Neuronal stem cell (in vitro differentiated cells): ENCODE measurements at places on chromosomes 2 and 18.

GRCh38 chr2:181697571-181697970 is 17.3 kb upstream of the NEUROD1 start:
- no peaks in the 10 kb centered on the region for H3K36me3 ChIP-seq
- DNase-seq, result no peak
- no peak overlapping the region for H3K27ac ChIP-seq
- peaks cover 50% of the 10 kb centered on the region for H3K27me3 ChIP-seq
- peaks cover 5% of the 10 kb centered on the region for H3K4me1 ChIP-seq
- H3K4me3 ChIP-seq, result no peak overlapping the region

GRCh38 chr2:58401936-58402335 is 160.8 kb upstream of the FANCL start:
- no peaks in the 10 kb centered on the region for H3K27me3 ChIP-seq
- DNase-seq, result no peak
- no peaks in the 10 kb centered on the region for H3K4me1 ChIP-seq
- no peak overlapping the region for H3K4me3 ChIP-seq

- H3K4me1 ChIP-seq, result no peaks in the 10 kb centered on the region
- no peaks in the 10 kb centered on the region for H3K36me3 ChIP-seq
- no peak for DNase-seq
- H3K27me3 ChIP-seq, result no peaks in the 10 kb centered on the region
- no peak overlapping the region for H3K4me3 ChIP-seq
- H3K27ac ChIP-seq, result no peak overlapping the region
Observed at GRCh38 chr2:108906403-108907077, 82.5 kb downstream of the EDAR start.

DNA sequence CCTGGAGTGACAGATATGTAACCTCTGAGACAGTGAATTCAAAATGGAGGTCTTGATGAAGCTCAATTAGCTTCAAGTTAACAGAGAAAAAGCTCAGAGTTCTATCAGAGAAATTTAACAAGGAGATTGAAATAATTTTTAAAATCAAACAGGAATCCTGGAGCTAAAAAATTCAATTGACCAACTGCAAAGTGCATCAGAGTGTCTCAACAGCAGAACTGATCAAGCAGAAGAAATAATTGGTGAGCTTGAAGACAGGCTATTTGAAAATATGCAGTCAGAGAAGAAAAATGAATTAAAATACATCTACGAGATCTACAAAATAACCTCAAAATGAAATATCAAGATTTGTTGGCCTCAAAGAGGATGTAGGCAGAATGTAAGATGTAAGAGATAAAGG is 30.4 kb upstream of the BMP10 start:
- no peaks in the 10 kb centered on the region for H3K4me1 ChIP-seq
- no peak for DNase-seq
- H3K27ac ChIP-seq, result no peak overlapping the region
- H3K27me3 ChIP-seq, result no peaks in the 10 kb centered on the region
- no peak overlapping the region for H3K4me3 ChIP-seq
- no peaks in the 10 kb centered on the region for H3K36me3 ChIP-seq

GRCh38 chr2:85231468-85231805 is 96.4 kb downstream of the TGOLN2 start:
- H3K4me1 ChIP-seq, result peaks cover 37% of the 10 kb centered on the region
- H3K27ac ChIP-seq, result no peak overlapping the region
- H3K27me3 ChIP-seq, result no peaks in the 10 kb centered on the region
- no peaks in the 10 kb centered on the region for H3K36me3 ChIP-seq

- no peak overlapping the region for H3K27ac ChIP-seq
- no peaks in the 10 kb centered on the region for H3K36me3 ChIP-seq
- peaks cover 18% of the 10 kb centered on the region for H3K27me3 ChIP-seq
- H3K4me1 ChIP-seq, result no peaks in the 10 kb centered on the region
Observed at GRCh38 chr2:239553376-239554000, 152.7 kb upstream of the HDAC4 start.

DNA sequence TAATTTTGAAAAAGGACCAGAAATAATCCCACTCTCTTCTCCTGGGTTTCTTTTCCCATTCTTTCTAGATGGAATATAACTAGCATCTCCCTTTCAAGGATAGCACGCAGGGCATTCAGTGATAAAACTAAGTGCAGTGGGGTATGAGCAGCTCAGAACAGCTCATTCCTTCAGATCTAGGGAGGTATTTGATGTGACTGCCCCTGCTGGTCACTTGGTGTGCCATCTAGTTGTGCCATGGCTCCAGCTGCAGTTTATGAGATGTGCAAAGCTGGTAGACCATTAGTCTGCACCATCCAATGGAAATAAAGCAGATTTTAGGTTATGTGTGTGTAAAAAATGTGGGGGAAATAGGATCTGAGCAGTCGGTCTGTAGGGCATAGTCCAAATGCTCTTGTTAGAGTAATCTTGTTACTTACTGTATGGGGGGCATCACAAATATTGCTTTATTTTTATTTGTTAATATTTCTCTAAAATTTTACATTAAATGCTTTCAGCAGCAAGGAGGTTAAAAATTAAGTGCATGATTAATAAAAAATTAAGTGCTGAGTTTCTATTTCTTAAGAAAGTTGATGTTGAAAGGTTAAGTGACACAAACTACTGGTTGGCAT is 38.9 kb downstream of the CTAGE1 start:
- H3K27me3 ChIP-seq, result no peaks in the 10 kb centered on the region
- H3K27ac ChIP-seq, result no peak overlapping the region
- H3K4me1 ChIP-seq, result no peaks in the 10 kb centered on the region
- no peaks in the 10 kb centered on the region for H3K36me3 ChIP-seq
- no peak overlapping the region for H3K4me3 ChIP-seq

DNA sequence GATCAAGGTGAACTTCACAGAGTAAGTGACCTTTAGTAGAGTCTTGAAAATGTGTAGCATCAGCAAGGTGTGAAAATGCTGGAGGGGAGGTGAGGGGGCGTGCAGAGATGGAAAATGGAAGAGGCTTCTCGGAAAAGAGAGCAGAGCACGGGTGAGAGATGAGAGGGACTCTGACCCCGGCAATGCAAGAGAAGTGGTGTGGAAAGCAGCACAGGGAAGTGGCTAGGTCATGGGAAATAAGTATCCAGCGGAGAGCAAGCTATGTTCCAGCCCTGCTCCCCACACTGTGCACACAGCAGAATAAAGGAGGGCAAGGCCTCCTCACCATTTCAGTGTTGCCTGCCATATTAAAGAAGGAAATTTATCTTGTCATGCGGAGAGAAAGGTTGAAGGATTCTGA is 241.7 kb upstream of the DOK6 start:
- no peaks in the 10 kb centered on the region for H3K27me3 ChIP-seq
- H3K4me1 ChIP-seq, result peaks cover 3% of the 10 kb centered on the region
- no peak for DNase-seq

DNA sequence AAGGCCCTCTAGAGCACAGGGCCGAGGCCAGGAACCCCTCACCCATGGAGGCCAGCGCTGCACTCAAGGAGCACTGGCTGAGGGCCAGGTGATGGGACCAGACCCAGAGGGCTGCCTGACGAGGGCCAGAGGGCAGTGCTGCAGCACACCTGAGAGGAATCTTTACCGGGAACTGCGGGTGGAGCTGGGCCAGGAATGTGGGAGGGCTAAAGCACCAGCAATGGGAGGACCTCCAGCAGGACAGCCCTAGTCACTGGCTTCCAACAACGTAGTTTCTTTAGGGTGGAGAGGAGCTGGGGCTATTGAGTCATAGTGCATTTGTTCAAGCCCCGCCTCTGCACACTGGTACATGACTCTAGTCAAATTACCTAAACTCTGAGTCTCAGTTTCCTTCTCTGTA is 143.4 kb downstream of the TMEM17 start:
- H3K4me3 ChIP-seq, result no peak overlapping the region
- DNase-seq, result no peak
- peaks cover 3% of the 10 kb centered on the region for H3K4me1 ChIP-seq
- no peaks in the 10 kb centered on the region for H3K27me3 ChIP-seq
- no peaks in the 10 kb centered on the region for H3K36me3 ChIP-seq

DNA sequence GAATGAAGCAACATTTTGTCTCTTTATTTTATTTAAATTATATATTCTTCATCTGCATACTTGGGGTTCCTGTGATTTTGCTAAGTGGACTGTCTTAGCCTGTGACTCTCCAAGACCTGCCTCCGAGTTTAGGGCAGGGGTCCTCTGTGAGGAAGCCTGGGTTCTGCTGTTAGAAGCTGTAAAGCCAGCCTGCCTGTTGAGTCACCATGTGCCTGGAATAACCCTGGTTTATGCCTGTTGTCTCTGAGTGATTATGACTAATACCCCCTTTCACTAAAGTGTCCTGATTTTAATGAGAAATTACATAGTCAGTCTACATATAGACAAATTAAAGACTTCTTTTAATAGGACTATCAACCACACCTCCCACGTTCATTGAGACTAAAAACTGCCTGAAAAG is 369.1 kb downstream of the ZNF521 start:
- H3K36me3 ChIP-seq, result no peaks in the 10 kb centered on the region
- no peak for DNase-seq
- no peaks in the 10 kb centered on the region for H3K27me3 ChIP-seq
- peaks cover 41% of the 10 kb centered on the region for H3K4me1 ChIP-seq

DNA sequence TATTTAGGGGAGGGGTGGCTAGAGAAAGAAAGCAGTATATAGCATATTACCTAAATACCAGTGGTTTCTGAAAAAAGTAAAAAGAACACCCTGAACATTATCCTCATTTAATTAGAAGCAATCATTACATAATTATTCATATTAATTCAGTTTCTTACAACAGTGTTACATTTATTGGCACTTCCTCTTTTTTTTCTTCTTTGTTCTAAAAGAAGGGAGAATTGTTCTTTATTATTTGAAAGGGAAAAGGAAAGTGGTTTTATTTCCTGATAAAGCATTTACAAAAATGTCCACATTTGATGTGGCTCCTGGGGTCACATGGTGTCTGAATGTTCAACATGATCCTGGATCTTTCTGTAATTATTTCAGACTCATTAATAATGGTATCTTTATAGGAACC is 254.9 kb upstream of the ZEB2 start:
- no peaks in the 10 kb centered on the region for H3K27me3 ChIP-seq
- H3K27ac ChIP-seq, result no peak overlapping the region
- no peak for DNase-seq
- H3K4me1 ChIP-seq, result no peaks in the 10 kb centered on the region

- no peak for DNase-seq
- H3K27me3 ChIP-seq, result no peaks in the 10 kb centered on the region
- H3K27ac ChIP-seq, result no peak overlapping the region
- no peaks in the 10 kb centered on the region for H3K4me1 ChIP-seq
- no peaks in the 10 kb centered on the region for H3K36me3 ChIP-seq
Observed at GRCh38 chr2:71646028-71646427, 192.7 kb downstream of the DYSF start.

DNA sequence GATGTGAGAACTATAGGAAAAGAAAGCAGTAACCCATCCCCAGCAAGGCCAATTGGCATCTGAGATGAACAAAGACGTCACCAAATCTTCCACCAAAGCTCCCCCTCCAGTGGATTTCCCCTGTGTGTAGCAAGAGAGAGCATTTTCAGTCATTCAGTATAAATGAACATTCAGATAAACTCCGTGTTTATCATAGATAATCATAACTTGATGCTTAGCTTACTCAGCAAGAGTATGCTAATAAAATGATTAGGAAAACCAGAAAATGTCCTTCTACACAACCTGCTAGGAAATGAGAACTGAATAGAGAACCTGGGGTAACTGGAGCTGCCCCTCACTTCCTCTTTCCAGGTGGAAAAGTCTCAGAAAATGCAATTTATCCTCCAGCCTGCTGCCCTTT is 198.0 kb upstream of the CCDC150 start:
- DNase-seq, result no peak
- H3K27me3 ChIP-seq, result no peaks in the 10 kb centered on the region
- H3K36me3 ChIP-seq, result no peaks in the 10 kb centered on the region
- no peak overlapping the region for H3K4me3 ChIP-seq
- H3K4me1 ChIP-seq, result no peaks in the 10 kb centered on the region
- no peak overlapping the region for H3K27ac ChIP-seq

DNA sequence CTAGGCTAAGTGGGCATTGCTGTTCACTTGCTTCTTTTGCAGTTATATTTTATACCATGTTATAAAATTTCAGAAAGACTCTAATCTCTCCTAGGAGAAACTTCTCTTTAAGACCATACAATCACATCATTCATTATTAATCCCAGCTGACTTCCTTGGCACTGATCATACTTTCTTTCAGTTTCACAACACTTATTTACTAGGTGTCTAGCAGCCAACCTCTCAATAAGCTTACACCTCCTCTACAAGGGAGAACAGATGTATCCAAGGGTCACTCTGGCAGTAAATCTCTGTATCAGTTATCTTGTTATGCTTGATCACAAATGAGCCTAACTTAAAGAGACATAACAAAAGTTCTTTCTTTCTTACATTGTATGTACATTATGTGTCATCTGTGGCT is 69.8 kb upstream of the EPB41L5 start:
- DNase-seq, result no peak
- H3K4me1 ChIP-seq, result no peaks in the 10 kb centered on the region
- no peaks in the 10 kb centered on the region for H3K27me3 ChIP-seq
- H3K4me3 ChIP-seq, result no peak overlapping the region
- peaks cover 35% of the 10 kb centered on the region for H3K36me3 ChIP-seq

DNA sequence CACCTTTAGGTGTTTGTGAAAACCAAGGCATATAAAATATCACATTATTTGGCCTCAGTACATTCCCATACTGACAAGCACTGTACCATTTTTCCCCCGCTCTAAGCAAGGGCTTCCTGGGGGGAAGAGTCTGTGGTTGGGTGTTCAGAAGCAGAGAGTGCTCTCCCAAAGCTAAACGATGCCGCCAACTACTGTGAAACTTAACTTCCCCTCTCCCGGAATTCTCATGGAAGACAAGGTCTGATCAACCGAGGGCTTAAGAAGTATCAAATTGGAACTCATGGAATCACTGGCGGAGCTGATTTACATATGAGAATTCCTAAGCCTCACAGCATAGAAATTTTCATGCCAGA is 433 bp upstream of the MFF start:
- no peak for DNase-seq
- H3K27me3 ChIP-seq, result no peaks in the 10 kb centered on the region
- H3K27ac ChIP-seq, result no peak overlapping the region
- no peaks in the 10 kb centered on the region for H3K36me3 ChIP-seq
- H3K4me1 ChIP-seq, result no peaks in the 10 kb centered on the region

DNA sequence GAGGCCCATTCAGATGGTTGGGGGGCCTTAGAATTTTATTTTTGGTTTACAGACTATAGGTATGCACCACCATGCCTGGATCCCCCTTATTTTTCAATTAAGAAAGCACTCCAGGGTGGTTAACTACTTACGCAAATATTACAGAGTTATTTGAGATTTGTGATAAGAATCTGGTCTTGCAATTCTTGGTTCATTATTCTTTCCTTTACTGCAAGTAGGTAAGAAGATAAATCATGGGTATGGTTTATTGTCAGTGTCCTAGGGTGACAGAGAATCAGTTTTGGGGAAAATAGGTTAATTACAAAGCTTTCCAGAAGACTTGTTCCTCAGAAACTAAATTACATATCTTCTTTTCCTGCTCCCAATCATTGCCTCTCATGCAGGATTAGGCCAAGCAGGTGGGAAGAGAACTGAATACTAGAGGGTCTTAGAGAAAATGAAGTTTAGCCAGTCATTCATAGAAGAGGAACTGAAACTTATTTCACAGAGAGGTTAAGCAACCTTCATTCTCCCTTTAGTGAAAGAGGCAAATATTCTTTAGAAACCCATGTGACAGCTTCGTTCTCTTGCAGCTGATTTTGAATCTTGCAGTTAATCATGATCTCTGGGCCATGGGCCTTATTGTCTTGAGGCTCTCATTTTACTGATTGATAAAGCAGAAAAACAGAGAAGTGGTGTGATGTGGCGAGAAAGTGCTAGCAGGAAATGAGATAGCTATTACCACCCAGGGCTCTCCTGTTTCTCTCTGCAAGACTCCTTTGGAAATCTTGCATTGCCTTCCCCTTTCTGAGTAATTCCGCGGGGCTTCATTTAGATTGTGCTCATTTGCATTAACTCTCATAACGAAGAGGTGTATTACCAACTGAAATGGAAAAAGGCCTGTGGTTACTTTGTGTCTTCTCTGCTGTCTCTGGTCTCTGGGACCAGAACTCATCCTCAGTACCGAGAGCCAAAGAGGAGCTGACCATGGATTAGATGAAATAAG is 44.8 kb upstream of the ARHGAP25 start:
- no peaks in the 10 kb centered on the region for H3K27me3 ChIP-seq
- no peak overlapping the region for H3K4me3 ChIP-seq
- H3K36me3 ChIP-seq, result no peaks in the 10 kb centered on the region
- H3K27ac ChIP-seq, result no peak overlapping the region
